ENCODE measurements at places on chromosomes 6 and 20.
A peak's percentile ranks its signal among the peaks of the same experiment; 100 is the strongest.

GRCh38 chr6:151747896-151748295, 59.6 kb upstream of the ESR1 start:
- DNase-seq, result no peak

DNA sequence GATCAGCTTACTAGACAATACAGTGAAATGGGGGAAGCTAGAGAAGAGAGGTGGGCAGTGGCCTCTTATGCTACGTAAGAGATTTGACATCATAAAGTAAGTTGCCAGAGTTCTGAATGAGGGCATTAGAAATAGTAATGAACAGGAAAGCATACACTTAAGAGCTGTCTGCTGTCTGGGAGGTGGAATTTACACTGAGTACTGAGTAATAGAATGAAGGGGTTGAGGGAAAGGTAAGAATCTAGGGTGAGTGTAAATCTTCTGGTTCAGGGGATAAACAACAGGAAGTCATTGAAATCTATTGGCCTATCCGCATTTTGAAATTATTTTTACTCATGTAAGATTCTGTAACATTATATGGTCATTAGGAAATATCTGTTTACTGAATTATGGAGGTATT, 35.8 kb downstream of the HLA-DMB start:
- no peak for DNase-seq

- peak; percentile 76 for DNase-seq
Observed at GRCh38 chr6:13336553-13336952, 8.2 kb upstream of the TBC1D7 start.

DNA sequence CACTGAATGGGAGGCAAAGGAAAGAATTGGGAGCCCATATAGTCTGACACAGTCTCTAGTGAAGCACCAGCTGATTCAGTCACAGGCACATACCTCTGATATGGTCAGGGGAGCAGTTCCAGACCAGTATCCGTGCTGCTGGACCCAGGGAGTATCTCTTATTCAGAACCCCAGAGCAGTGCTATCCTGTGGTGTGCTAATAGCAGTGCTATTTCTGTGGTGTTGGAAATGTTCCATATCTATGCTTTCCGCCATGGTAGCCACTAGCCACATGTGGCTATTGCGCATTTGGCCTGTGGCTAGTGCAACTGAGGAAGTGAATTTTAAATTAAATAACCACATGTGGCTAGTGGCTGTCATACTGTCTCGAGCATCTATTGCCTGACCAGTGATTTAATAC, 11.0 kb downstream of the SCUBE3 start:
- peak; percentile 24 for DNase-seq

DNA sequence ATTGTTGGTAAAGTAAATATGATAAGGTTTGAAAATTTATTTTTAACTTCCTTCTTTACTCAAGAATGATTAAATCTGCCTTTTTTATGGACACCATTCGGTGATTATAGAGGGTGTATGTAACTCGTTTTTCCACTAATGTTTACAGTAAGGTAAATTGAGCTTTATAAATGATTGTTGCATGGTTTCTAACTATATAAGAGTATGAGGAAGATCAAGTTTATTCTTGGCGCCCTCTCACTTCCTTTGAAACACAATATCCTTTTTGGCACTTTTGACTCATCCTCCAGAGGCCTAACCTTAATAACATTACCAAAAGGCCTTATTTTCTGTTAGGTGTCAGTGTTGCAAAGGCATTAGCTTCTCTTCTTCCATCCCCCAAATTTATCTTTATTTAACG, 41.8 kb upstream of the MTRF1L start:
- DNase-seq, result no peak

- DNase-seq, result peak; percentile 68
Observed at GRCh38 chr6:83708546-83708969, 343 bp downstream of the SNAP91 start.

GRCh38 chr6:134951494-134952263, 1.8 kb upstream of the ALDH8A1 start:
- DNase-seq, result no peak

- peak; percentile 80 for DNase-seq
Observed at GRCh38 chr20:37223053-37223452, 38.6 kb downstream of the GHRH start.

DNA sequence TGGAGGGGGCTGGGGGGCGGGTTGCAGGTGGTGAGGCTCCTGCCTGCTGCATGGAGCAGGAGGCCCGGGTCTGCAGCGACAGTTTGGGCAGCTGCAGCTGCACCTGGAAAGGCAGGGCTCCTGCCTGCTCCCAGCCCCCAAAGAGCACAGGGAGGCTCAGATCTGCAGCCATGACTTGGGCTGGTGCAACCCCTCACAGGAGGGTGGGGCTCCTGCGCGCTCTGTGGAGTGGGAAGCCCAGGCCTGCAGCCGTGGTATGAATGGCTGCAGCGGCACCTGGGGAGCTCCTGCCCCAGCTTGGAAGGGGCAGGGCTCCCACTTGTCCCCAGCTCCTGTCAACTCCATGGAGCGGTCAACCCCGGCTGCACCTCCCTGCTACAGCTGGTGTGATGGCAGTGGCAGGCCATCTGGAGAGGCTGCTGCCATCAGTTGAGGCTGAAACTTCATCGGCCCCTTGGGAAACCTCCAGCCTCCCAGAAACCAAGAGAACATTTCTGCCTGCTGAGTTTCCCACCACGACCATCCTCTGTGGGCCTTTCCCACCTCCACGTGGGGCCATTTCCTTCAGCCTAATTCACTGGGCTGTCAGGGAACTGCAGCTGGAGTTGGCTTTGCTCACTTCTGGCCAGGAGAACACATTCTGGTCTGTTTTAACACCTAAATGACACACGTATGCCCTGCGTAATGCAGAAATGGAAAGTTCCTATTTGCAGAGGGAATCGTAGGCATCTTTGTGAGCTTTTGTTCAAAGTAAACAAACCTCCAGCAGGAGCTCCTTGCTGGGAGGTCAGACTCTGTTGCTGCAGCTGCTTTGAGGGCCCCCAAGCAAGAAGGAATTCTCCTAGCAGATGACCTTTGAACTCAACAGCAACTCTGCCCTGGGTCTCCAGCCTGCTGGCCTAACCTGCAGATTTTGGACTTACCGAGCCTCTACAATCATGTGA, 429.0 kb downstream of the PREX1 start:
- DNase-seq, result no peak

All from cardiac muscle cell (in vitro differentiated cells and primary cell).